BJ (cell line): ENCODE measurements at places on chromosomes 7 and 10. TPM values are rescaled to one million over a fixed set of nuclear protein-coding genes. Genes with fewer than 3 reads are reported as not detected.
A peak's percentile ranks its signal among the peaks of the same experiment; 100 is the strongest.

The EVX1 gene
- polyA plus RNA-seq = not detected in 2 replicates

The ZC3HAV1 gene
- polyA plus RNA-seq = 21.7 and 24.5 TPM in 2 replicates

The GARIN1A gene
- polyA plus RNA-seq = 0.67 and 0.94 TPM in 2 replicates

The GPR15LG gene
- polyA plus RNA-seq = not detected in 2 replicates

The ELOVL3 gene
- polyA plus RNA-seq = 0.34 and 0.43 TPM in 2 replicates

The WDR86 gene
- polyA plus RNA-seq = 0.04 TPM in 1 of 2 replicates, not detected in the other

The SNX13 gene
- 7.7 and 17.1 TPM in 2 replicates for polyA plus RNA-seq

The KCNMA1 gene
- 21.4 and 26.3 TPM in 2 replicates for polyA plus RNA-seq

The TRAPPC14 gene
- polyA plus RNA-seq = 3.2 and 5.8 TPM in 2 replicates

The UCN3 gene
- polyA plus RNA-seq = not detected in 2 replicates

The CALD1 gene
- polyA plus RNA-seq = 1,629 and 1,746 TPM in 2 replicates

The PTN gene
- 29.1 and 33.5 TPM in 2 replicates for polyA plus RNA-seq

- DNase-seq = no peak
These were observed 71.6 kb upstream of the CTBP2 start for GRCh38 chr10:125231813-125232475.

- no peak for DNase-seq
These were observed 50.8 kb downstream of the SUFU start for GRCh38 chr10:102554531-102554930.

DNA sequence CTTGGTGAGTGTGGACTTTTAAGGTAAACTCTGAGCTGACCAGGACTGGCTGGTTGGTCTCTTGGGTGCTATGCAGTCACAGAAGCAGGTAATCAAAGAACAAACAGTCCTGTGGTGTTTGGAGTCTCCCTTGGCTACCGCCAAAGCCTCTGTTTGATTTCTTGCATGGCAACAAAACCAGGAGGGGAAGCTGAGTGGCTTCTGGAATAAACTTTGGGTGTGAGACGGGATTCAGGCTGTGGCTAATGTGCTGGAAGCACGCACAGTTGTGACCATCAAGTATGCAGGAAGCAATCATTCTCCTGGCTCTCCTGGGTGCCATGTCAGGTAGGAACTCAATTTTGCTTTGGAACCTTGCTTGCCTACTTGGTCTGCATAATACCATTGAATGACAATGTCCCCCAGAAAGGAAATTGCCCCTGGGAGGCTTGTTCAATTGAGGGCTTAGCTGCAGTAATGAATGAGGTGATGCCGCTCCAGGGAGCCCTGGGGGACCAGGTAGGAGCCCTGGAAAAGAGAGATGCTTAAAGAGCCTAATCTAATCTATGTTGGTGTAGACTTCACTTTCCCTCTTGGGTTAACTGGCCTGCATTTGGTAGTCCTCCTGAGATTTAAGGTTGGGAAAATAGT is at the start of gene CDHR3:
TSS of gene CDHR3 (plus strand) at position 227 of the 630 bp plus-strand sequence. CDS start at position 282, 55 bp downstream.
- no peak for DNase-seq

DNA sequence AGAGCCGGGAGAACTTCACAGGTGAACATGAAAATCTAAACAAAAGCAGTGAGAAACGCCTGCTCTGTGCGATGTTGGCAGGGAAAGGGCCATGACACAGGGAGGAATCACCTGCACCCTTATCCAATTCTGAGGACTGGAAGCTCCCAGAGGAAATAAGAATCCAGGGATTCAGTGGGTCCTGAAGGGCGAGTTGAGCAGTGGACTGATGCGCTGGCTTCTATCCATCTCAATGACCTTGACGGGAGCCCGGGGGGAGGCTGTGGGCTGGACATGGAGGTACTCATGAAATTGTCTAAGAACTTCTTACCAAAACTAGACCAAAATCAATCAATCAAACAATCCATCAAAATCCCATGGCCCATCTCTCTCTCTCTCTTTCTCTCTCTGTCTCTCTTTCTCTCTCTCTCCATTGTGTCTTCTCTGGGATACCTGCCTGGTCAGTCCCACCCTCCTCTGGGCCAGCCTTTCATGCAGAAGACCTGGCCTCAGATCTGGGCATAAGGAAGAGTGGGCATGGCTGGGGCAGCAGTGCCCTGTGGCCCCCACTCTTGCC is 7.2 kb downstream of the CPXM2 start:
- DNase-seq = no peak

DNA sequence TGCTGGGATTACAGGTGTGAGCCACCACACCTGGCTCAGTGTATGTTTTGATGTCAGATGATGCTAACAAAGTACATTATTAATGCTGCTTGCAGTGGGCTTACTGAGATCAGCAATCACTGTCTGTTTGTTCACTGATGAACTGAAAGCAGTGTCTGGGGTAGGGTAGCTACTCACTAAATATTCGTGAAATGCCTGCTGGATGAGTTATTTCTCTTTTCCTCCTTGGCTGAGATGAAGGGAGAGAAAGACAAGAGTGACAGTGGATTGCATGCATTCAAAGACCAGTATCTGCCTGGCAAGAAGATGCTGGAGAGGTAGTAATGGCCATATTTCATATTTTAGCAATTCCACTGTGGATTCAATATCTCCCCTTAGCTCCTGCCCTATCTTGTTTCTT is 32.3 kb downstream of the FAM107B start:
- no peak for DNase-seq

DNA sequence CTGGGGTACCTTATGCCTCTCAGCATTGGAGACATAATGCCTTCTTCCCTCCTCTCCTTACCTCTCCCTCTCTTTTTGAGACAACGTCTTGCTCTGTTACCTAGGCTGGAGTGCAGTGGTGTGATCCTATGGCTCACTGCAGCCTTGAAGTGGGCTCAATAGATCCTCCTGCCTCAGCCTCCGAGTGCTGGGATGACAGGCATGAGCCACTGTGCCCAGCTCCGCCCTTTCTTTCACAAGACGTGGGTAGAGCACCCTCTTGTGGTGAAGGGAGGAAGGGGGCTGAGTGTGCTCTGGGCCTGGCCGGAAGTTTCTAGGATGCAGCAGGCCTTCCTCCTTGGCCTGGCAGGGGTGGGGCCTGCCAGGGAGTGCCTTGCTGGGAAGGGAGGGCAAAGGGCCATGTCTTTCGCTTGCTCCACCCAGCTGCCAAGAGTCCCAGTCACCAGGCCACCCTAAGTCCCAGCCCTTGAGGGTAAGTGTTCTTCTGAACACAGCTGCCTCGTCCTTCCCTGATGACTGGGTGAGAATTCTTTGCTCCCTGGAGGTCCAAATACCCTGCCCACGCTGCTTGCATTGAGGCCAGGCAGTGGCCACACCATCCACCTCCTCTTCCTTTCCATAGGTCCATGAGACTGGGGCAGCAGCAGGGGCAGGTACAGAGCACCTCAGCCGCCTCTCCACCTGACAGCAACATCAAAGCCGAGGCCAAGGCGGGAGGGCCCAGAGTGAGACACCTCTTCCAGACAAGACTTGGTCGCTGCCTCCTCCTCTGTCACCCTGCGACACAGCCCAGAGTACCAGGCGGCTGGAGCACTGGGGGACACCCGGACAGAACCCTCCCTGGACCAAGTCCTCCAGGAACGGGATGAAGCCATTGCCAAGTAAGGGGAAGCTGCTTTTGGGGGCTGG is 3.7 kb downstream of the ABHD11 start:
- DNase-seq = peak; percentile 52

DNA sequence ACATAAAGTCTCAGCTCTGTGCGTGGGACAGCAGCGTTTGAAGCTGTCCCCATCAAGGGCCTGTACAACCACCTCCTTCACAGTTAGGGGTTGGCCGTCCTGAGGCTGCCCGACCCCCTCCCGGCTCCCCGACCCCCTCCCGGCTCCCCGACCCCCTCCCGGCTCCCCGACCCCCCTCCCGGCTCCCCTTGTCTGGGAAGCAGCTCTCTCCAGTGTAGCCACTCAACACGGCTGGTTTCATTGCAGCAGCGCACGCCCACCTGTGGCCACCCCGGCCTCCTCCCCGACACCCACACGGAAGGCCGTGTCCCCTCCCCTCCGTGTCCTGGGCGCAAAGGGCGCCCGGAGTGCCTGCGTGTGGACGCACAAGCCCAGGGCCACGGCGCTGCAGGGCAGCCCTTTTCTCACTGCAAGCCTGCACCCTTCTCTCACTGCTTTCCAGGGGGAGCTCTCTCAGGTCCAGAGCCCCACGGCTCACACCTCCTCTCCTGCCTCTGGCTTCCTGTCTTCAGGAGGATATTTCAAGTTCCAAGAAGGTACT is 20.9 kb upstream of the FAM20C start:
- DNase-seq = no peak

DNA sequence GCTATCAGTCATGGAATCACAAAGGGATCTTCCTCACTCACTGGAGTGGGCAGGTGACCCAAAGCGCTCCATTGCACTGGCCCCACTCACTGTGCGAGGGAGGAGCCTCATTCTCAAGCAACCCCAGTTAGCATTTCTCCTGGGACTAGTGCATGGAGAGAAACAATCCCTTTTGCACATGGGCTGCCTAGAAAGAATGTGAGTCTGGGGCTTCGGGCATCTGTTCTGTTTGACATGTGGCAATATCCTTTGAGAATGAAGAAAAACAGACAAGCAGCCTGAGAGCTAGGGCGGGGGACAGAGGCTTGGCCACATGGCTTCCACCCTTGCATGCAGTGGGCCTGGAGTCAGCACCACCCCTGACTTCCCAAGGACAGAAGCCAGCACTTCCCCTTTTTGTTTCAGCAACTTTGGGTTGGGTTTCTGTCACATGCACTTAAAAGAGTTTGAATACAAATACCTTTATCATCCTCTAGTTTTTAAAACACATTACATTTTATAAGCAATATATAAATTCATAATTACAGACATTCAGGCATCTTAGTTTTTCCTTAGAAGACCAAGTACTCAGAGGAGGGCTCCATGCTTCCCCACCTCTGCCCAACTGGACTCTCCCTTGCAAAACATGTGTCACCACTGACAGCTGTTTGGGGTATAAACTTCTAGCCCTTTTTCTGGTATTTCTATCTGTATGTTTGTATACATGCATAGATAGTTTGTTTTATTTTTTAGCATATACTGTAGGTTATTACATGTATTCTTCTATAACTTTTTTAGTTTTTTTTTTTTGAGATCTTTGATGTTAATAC is 73.8 kb downstream of the RBM20 start:
- DNase-seq = no peak

- DNase-seq = no peak
These were observed 7.9 kb downstream of the STMP1 start for GRCh38 chr7:135670179-135670578.

GRCh38 chr10:103967448-103968071 is 620 bp downstream of the SLK start:
- no peak for DNase-seq

DNA sequence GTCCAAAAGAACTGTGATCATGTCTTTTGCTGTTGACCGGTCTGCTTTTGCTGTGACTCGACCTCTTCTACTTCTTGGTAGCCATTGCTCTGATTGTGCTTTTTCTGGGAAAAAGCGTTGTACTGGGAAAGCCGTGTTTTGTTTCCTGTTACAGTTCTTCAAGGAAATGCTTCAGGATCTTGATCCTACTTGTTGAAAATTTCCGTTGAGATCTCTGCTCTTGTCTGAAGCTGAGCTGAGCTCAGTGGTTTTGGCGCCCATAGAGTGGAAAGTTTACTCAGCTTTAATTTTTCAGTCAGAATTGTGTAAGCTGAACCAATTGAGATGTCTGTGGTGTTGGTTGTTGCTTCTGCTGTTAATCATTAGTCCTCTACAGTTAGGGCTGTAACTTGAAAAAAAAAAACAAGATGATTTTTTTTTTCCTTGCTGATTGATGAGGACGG is 302.2 kb downstream of the CCDC3 start:
- no peak for DNase-seq

- DNase-seq = no peak
These were observed 53.5 kb downstream of the SND1 start for GRCh38 chr7:127705461-127705959.

- DNase-seq = no peak
These were observed 10.5 kb downstream of the SKAP2 start for GRCh38 chr7:26853788-26854393.

GRCh38 chr7:106369352-106369751 is 84.6 kb upstream of the NAMPT start:
- DNase-seq = peak; percentile 30

DNA sequence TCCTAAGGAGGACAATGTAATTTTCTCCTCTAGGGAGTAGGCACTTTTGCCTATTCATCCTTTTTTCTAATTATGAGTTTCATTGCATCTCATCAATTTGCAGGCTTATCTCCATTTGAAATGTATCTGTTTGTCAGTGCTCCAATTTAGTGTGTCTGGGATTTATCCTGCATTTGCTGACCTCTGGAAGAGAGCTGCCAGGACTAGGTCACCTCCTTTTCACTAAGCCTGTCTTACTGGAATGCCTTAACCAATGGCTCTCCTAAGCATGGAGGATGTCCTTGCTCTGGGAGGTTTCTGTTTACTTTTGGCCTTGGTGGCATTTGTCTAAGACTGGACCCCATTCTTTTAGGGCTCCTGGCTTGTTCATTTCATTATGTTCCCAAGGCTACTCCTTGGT is 261.5 kb downstream of the NEBL start:
- no peak for DNase-seq

GRCh38 chr10:70699659-70700174 is 27.4 kb downstream of the ADAMTS14 start:
- DNase-seq = no peak

- no peak for DNase-seq
These were observed 33.3 kb downstream of the EPHB4 start for GRCh38 chr7:100793806-100794660.

DNA sequence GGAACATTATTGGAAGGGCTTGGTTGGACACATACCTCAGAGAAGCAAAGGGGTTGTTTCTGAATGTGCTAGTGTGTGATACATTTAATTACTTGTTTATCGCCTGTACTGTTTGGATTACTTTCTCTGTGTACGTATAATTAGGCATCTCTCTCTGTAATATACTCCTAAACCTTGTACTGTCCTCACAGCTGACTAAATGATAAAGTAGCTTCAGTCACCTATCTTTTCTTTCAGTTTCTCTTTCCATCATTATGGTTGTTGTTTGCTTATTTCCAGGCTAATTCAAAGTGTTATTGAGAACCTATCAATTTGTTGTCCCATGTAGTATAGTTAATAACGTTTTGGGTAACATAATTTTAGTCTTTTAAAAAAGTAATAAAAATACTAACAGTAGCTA is 34.0 kb downstream of the MXI1 start:
- DNase-seq = no peak

- DNase-seq = no peak
These were observed 203.2 kb downstream of the DNAJB6 start for GRCh38 chr7:157540020-157540419.

DNA sequence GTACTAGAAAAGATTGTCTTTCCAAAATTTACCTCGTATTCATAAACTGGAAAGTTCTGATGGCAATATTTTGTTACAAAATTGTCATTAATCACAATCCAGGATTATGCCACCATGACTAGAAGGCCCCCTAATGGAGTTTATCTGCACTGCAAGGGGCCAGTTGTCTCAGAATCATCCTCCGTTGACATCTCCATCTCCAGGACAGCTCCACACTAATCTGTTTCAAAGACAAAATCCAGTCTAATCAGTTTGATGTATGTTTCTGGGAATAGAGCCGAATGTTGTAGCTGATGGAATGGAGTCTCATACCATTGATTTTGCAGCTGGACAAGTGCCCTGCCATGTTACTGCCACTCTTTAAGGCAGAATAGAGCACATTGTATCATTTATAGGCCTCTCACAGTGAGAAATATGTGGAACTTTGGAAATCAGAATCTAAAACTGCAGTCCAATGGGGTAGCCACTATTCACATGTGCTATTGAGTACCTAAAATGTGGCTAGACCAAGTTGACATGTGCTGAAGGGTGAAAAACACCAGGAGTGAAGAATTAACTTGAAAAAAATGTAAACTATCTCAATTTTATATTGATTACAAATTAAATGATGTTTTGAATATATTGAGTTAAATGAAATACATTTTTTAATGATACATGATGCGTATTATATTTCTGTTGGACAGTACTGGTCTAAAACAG is 38.3 kb upstream of the TOMM7 start:
- DNase-seq = no peak

GRCh38 chr7:27523321-27523720 is 139.4 kb downstream of the HIBADH start:
- DNase-seq = no peak

- DNase-seq = no peak
These were observed 83.5 kb downstream of the GNAT3 start for GRCh38 chr7:80428161-80429054.
